ENCODE measurements at places on chromosomes 2 and 18.

DNA sequence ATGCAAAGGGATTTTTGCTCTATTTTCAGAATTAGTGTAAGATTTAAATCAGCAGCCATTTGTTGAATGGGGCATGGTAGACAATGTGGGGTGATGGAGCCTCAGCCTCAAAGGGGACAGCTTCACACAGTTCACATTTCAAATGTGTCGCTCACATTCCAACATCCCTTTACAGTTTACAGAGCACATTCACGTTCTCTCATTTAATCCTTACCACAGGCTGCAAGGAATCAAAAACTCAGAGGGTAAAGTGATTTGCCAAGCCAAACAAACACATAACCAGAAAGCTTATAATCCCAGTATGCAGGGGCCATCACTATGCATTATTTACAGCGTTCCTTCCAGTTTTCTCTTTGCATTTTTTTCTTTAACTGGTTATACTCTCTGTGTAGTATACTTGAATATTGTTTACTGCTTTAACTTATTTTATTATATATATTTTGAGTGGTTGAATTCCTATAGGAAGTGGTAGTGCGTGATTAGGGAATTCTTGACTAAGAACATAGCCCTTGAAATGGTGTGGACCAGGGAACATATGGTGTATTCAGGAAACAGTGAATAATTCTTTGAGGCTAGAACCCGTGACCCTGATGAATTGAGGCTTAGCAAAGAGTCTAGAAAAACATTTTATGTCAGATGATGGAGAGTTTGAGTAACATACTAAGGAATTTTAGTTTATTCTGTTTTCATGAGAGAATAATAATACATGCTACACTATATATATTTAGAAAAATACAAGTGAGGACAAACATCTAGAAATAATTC lies 18.1 kb upstream of the TAF1B start:
- DNase-seq, result no peak

GRCh38 chr18:80247393-80247841 lies at the start of gene PARD6G:
TSS of gene PARD6G (minus strand) at chr18:80247514. CDS start at chr18:80247348, 166 bp downstream.
- peak; percentile 21 for DNase-seq

DNA sequence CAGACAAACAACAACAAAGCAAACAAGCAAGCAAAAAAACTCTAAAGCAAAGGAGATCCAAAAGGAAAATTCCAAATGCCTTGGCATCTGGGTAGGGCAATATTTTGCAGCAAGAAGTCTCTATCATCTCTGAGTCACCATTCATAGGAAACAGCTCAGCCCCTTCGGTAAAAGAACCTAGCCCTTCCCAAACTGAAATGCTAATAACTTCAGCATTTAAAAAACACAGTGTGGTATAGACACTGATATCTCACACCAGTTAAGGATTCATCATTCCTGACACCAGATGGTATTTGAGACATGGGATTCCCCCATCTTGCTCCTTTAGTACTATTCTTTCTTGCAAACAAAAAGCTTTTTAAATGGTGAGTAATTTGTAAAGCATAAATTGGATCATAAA lies 491.8 kb downstream of the TXNL1 start:
- no peak for DNase-seq

GRCh38 chr2:26786207-26787028 lies 562 bp downstream of the CENPA start:
- no peak for DNase-seq

GRCh38 chr2:125656190-125656589 lies 999.8 kb upstream of the GYPC start:
- DNase-seq, result no peak

GRCh38 chr2:88590998-88591613 lies 36.2 kb downstream of the EIF2AK3 start:
- DNase-seq, result peak; percentile 43

DNA sequence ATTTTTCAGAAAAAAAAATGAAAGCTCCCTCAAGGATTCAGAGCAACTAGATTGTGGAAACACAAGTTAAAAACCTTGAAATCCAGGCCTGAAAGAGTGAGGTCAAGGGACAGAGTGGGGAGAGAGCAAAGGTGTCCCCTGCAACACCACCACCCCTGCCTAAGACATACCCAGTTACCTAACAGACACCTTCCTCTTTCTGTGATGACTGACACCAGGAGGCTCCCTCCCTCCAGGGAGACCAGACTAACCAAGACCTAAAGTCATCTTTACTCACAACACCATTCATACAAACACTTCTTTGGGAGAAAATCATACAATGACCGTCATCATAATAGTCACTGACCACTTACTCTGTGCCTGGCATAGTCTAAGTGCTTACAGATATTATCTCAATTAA lies 151.8 kb upstream of the NABP1 start:
- no peak for DNase-seq

DNA sequence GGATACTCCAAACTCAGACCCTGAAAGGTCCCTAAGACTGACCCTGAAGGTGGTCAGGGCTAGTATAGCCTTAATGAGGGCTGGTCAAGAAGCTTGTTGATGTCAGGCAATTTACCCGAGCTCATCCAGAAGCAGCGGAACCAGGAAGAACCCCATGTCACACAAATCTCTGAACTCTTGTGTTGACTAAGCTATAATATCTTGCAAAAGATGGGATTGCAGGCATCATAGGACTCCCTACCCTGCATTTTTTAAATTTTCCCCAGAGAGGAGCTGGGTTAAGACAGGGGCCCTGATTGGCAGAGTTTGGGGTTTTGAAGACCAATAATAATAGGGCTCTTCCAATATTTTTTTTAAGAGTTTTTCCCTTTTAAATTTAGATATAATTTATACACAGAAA lies 2.0 kb upstream of the PLEKHB2 start:
- no peak for DNase-seq

DNA sequence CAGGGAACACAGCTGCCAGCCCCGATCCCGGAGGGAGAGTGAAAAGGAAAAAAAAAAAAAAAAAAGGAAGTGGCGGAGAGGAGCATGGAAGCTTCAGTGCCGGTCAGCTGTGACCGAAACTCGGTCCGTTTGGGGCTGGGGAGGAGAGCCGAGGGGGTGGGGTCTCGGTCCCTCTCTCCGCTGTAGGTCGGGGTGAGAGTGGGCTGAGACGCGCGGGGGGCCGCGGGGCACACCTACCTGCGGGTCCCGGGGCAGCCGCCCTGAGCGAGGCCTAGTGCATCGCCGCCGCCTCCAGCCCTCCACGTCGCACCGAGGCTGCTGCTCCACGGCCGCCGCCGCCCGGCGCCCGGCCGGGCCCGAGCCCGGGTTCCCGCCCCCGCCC lies 536 bp downstream of the VPS54 start:
- peak; percentile 72 for DNase-seq

DNA sequence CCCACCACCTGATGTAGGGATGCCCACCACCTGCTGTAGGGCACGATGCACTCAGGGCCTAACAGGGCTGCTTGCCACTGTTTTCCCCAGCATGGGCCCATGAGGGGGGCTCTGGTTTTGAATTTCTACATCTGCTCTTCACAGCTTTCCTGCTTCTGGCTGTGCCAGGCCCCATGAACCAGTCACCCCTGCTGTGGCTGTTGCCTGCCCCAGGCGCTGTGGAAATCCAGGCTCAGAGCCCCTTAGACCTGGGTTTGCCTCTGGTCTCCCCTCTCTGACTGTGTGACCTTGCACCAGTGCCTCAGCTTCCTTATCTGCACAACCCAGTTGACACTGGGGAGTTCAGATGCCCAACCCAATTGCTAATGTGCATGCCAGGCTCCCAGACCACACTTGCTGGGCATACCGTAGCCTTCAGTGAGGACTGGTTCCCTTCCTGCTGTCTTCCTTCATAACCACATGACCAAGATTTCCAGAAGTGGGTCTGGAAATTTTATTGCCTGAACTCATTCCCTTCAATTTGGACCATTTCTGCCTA lies 6.0 kb upstream of the MLPH start:
- no peak for DNase-seq

DNA sequence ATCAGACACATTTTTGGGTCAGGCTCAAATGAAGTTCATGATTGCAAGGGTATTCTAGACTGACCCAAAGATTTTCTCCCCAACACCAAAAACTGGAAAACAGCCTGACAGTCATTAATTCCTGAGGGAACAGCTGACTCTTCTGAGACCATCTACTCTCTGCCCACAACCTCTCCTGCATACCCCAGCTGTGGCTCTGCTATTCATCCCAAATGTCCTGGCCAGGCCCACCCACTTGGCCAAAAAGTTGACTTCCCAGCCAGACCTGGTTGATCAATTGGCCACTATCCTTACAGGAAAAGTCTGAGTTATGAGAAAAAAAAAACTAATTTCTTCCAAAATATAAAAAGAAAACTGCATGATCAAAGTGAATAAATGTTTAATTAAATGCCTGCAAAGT lies 103.8 kb upstream of the ST3GAL5 start:
- no peak for DNase-seq

GRCh38 chr2:48530033-48530811 lies at the start of gene STON1:
TSS of gene STON1 (plus strand) at chr2:48530154. CDS start at chr2:48580634, 50,480 bp downstream.
- no peak for DNase-seq

DNA sequence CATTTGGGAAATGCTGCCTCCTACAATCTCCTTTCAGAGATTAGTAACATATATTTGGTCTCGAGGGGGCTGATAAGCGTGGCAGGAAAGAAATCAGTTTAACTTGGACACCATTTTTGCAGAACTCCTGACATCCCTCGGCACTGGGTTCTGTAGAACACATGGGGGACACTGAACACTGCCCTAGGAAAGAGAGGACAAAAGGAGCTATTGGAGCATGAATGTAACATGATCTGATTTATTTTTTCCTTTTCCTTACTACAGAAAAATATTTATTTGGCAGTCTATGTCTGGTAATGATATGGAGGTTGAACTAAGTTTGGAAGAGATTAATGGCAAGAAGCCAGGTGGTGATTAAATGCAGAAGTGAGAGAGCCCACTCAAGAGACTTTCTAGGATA lies 153.8 kb downstream of the AFF3 start:
- DNase-seq, result no peak

GRCh38 chr18:424071-424661 lies 76.3 kb downstream of the COLEC12 start:
- DNase-seq, result no peak

- no peak for DNase-seq
Observed at GRCh38 chr2:218032336-218033171, 29.8 kb upstream of the TNS1 start.

DNA sequence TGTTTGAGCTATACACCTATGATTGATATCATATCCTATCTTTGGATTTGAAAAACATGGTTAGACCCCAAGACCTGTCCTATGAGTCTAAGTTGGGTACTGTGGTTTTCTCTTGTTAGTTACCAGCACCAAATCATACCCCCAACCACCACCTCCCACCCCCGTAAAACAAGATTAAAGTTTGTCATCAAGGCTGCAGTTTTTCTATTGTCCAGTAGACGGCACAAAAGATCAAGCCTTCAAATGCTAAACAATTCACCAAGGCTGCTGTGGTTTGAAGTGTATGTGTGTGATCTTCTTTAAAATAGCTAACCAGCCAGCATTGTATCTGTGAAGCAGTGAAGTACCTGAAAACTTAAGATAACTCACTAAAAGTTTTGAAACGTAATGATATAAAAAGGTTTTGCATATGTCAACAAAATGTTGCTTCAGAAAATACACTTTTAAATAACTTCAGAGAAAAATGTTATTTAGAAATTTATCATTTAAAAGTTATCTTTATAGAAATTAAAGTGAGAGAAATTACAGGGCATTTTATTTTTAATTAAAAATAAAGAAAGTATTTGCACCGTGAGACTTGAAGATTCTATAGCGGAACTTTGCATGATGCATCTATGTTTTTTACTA lies 5.8 kb upstream of the MEIS1 start:
- peak; percentile 57 for DNase-seq

GRCh38 chr2:38666556-38666910 lies 619 bp downstream of the GALM start:
- peak; percentile 69 for DNase-seq

DNA sequence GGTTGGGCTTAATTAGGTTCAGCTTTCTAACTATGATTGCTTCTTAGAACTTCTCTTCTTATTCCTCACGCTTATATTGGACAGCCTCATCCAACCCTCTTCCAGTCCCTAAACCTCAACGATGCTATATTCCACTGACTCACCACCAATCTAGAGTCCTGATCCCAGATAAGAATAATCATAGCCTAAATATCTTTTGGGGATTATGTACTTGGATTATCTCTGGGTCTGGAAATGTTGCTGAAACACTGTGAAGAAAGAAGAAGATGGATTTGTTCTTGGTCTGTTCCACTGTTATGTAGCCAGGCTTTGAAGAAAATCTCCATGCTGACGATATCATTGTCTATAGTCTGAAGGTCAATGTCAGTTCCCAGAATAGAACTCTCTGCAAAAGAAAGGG lies 26.9 kb downstream of the DOK1 start:
- no peak for DNase-seq

GRCh38 chr18:23618862-23619387 lies 32.6 kb upstream of the NPC1 start:
- no peak for DNase-seq

DNA sequence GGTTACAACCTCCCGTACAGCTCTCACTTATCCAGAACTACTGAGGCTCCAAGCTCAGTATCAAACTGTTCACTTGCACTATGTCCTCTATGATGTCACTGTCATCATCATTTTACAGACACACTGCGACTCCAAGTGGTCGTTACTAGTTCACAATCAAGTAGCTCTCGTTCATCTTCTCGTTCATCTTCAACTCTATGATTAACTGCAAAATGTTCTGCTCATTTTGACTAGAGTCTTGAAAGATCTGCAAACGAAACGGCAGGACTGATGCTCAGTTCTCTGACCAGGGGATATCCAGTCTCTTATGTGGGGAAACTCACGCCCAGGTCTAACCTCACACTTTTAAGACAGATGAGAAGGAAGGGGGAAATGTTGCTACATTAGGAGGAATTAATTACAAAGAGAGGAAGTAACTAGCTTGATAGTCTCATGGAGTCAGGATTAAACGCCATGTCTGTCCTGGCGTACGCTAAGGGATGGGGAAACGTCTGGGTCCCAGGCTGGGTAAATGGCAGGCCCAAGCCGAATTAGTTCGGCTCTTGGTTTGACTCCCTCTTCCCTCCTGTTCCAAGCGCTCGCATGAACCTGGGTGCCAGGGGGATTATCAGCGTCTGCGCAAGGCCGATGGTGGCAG lies 794 bp upstream of the CHCHD5 start:
- peak; percentile 70 for DNase-seq

- no peak for DNase-seq
Observed at GRCh38 chr2:45890819-45891218, 239.3 kb downstream of the PRKCE start.

GRCh38 chr2:206443735-206444527 lies 599 bp downstream of the ADAM23 start:
- DNase-seq, result peak; percentile 33

DNA sequence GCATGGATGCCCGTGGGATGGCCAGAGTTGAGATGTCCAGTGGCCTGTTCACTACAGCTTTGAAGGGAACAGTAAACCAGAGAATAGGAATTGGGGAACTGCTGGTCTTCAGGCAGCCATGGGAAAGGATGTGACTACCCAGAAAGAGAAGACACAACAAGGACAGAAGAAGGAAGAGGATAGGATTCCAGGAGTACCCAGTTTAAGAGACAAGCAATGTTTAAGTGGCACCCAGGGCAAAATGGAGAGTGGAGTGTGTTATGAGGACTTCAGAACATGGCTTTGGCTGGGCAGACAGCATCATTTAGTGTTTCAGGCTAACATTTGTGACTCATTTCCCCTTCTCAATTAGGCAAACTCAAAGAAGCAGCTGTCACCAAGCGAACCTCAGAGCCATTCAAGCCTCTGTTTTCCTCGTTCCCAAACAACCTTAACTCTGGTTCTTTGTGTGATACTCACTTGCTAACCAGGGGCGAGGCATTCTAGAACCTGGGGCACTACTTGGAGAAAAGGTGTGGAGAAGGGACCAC lies 4.0 kb upstream of the FAM124B start:
- no peak for DNase-seq
